Stimulated activated CD8-positive, alpha-beta memory T cell treated with anti-CD3 and anti-CD28 coated beads, Interleukin-2, amount 100 ng/mL, for 1 hour (primary cell): ENCODE measurements at places on chromosomes 12 and 14.
A peak's percentile ranks its signal among the peaks of the same experiment; 100 is the strongest.

GRCh38 chr12:97142737-97143410 is 235.8 kb downstream of the NEDD1 start:
- DNase-seq = no peak

GRCh38 chr12:111686574-111687105 is 787 bp downstream of the ACAD10 start:
- no peak for DNase-seq

DNA sequence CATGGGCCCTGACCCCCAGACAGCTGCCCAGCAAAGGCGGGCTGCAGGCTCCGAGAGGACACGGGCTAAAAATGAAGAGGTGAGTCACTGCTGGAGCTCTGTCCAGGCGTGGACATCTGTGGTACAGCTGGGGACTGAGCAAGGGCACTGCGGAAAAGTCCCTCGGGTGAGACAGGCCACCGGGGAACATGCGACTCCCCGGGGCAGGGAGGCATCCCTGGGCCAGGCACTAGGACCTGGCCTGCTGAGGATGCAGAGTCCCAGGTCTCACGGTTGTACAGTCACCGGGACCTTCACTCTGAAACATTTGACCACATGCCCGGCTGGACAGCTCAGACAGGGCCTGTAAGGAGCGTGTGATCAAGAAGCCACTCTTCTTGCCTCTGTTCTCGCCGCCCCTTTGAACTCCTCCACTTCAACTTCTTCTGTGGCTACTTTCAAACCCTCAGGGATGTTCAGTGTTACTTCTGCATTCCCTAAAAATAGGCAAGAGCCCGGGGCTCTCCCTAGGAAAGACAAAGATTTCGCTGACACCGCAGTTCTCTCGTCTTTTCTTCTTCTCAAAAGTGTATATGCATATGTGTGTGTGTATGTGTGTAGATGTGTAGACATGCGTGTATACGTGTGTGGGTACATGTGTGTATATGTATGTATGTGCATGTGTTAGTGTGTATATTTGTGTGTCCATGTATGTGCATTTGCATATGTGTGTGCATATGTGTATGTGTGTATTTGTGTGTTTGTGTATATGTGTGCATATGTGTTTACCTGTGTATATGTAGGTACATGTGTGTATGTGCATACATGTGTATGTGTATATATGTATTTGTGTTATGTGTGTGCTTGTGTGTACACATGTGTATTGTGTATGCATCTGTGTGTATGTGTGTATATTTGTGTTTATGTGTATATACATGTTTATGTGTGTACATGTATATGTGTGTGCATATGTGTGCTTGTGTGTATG is 5.0 kb upstream of the RFLNA start:
- DNase-seq = no peak

- DNase-seq = no peak
Measured at GRCh38 chr12:109605599-109606228, 32.1 kb downstream of the MVK start.

GRCh38 chr12:56158926-56159461 is 835 bp downstream of the MYL6 start:
- DNase-seq = no peak

DNA sequence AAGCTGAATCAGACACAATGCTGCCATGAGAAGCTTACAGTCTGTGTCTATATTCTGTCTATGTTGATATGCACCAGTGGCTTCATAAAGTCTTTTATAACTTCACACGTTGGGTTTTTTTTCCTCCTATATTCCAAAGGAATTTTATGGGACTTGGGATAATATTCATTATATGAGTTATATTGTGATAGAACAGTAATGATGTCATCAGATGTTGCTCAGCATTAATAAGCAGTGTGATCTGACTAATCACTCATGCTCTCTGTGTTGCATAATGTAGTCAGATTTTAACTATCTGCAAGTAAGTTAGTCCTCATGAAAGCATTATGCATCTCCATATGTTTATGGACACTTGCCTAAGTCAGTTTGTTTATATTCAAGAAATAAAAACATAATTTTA is 159.6 kb downstream of the PLCZ1 start:
- no peak for DNase-seq

GRCh38 chr12:93957168-93957567 is 191.2 kb upstream of the PLXNC1 start:
- DNase-seq = no peak

GRCh38 chr12:80892597-80893445 is 44.9 kb downstream of the LIN7A start:
- no peak for DNase-seq

GRCh38 chr12:38056701-38057689 is 259.6 kb upstream of the ALG10B start:
- no peak for DNase-seq

DNA sequence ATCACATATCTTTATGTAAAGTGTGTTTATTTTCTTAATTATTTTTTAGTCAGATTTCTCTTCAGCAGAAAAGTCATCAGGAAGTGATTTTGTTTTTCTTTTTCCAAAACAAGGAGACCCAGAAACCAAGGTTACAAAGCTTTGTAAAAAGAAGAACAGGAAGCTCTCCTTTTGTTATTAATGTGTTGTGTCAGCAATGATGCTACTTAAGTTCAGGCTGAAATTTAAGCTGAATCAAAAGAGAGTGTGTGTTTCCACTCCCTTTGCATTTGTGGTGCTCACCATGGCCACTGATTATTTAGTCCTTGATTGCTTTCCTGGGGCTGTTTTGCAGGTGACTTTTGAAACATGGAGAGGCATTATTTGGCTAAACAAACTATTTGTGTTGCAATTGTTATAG is 155.3 kb upstream of the ATP2B1 start:
- no peak for DNase-seq

- DNase-seq = no peak
Measured at GRCh38 chr12:193261-193660, 20.7 kb downstream of the SLC6A12 start.

GRCh38 chr14:55075628-55076175 is 24.3 kb downstream of the MAPK1IP1L start:
- no peak for DNase-seq

DNA sequence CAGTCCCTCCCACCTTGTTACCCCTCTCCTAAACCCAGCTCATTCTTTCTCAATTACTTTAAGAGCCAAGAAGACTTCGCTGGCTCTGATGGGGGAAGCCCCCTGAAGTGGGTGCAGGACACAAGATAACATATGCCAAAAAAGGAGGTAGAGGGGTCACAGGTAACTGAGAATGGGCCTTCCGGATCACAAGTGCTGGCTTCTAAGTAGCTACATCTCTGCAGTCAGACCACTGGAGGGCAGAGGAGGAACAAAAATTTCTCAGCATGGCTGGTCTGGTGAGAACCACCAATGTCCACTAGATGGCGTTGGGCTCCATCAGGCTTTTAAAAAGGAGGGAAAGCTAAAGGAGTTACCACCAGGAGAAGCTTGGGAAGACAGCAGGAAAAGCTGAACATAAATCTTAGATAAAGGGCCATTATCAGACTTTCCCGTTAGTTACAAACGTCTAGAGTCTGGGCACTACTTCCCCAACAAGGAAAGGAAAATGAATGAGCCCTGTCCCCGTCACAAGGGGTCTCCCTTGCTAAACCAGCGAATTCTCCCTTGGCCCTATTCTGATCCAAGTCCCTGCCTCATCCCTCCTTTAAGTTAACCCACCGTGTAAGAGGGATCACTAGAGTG is 11.6 kb upstream of the CDH24 start:
- peak; percentile 46 for DNase-seq

DNA sequence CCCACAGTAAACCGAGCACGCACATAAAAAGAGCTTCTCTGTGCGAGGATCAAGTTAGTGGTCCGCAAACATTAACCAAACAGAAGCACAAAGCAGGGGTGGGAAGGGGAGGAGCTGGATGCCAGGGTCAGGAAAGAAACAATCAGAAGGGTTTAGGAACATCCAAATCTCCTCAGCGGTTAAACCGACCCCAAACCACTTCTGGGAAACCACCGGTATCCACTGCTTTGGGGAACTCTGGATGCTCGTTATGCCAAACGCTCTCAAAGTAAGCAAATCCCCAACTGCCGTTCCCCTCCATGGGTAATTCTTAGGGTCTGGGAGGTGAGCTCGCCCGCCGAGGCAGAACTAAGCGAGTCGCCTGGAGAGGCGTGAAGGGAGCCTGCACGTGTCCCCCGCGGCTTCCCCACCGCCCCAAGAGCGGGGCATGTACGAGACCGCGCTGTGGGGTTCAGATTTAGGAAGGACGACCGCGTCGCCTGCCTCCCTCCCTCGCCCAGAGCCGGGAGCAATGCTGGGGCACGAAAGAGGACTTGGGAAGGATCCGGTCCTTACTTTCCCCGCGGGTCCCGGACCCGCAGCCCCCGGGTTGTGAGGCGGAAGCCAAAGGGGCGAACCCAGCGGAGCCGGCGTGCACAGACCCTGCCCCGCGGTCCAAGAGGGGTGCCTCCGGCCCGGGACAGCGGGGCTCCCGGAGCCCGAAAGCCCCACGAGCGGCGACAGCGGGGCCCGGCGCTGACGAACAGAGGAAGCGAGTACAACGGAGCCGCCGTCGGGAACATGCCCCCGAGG is 711 bp downstream of the SBNO1 start:
- no peak for DNase-seq

DNA sequence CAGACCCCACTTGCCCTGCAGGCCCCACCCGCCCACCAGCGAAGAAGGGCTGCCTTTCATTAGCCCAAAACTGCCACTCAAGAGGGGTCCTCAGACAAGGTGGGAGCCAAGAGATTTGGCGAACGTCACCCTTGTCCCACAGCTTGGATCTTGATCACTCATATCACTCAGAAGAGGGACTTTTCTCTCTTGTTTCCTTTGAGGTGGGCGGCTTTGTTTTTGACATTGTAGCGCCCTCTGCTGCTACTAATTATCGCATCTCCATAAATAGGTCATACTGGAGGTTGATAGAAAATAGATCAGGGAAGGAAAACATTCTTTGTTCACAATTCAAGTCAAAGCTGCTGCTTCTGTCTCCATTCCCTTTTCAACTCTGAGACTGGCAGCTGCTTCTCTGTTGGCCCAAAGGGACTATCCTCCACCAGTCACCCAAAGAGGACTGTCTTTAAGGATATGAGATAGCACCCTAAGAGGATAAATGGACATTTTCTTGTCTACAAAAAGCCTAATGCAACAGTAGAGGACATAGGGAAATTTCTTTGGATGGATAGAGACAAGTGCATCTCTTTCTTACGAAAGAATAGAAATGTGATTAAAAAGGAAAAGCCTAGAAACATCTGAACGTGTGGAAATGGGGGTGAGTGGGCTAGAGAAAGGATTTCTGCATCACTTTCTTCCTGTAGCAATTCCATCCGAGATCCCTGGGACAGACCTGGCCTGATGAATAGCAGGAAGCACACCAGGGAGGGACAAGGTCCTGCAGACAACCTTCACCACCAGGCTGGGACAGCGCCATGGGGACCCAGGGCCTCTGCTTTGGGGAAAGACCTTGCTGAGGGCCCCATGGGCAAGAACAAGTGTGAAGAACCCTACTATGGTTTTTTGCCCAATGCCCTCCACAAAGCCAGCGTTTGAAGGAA is 115.8 kb downstream of the DAD1 start:
- DNase-seq = no peak

- peak; percentile 50 for DNase-seq
Measured at GRCh38 chr14:103520657-103521437, 1.8 kb downstream of the CKB start.

DNA sequence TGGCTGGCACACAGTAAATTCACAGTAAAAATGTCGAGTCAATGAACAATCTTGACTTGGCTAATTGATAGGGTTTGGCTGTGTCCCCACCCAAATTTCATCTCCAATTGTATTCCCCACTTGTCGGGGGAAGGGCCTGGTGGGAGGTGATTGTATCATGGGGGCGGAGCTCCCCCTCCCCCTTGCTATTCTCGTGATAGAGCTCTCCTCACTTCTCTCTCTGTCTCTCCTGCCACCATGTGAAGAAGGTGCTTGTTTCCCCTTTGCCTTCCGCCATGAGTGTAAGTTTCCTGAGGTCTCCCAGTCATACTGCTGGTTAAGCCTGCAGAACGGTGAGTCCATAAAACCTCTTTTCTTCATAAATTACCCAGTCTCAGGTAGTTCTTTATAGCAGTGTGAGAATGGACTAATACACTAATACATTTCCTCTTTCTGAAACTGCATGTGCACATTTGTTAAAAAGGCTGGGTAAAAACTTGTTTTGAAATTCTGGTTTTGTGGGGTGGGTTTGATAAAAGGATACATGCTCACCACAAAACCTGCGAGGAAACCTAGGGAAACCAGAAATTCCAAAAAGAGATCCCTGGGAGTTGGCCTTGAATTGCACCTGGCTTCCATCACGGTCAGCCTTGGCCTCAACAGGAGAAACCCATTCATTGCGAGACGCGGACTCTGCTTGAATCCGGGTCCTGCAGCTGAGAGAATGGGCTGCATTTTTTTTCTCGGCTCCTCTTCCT is 16.2 kb upstream of the MYL2 start:
- no peak for DNase-seq

- DNase-seq = no peak
Measured at GRCh38 chr14:88868558-88869159, 44.2 kb downstream of the TTC8 start.

DNA sequence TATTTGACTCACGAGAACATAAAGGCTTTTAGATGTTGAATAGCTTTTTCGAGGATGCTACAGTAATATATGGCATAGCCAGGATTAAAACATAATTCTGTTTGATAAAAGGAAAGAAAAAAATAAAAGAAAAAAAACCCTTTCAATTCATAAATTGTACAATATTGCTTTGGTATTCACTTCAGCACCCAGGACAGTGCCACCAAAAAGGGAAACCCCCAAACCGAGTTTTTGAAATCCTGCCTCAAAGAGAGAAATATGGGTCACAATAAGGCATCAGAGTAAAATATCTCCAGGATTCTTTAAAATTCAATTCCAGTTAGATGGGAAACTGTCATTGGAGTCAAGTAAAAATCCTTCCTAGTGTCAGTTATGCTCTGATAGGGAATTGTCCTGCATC is 551.2 kb upstream of the SEL1L start:
- no peak for DNase-seq

DNA sequence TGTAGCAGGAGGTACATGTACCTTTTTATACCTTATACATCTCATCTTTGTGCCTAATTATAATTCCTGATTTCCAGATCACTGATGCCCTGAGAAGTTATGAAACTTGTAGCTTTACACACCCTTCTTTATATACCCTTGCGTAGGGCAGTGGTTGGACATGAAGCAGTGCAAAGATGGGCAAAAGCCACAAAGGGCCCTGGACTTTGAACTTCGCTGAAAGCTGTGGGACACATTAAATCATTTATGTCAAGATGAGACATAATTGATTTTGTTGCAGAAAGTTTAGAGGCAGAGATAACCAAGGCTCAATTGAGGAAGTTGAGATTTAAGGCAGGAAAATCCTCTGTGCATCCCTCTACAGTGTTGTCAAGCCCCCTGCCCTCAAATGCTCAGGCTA is 170.0 kb downstream of the SLC2A13 start:
- DNase-seq = no peak
